ENCODE measurements at places on chromosomes 2 and 18.
A peak's percentile ranks its signal among the peaks of the same experiment; 100 is the strongest.

DNA sequence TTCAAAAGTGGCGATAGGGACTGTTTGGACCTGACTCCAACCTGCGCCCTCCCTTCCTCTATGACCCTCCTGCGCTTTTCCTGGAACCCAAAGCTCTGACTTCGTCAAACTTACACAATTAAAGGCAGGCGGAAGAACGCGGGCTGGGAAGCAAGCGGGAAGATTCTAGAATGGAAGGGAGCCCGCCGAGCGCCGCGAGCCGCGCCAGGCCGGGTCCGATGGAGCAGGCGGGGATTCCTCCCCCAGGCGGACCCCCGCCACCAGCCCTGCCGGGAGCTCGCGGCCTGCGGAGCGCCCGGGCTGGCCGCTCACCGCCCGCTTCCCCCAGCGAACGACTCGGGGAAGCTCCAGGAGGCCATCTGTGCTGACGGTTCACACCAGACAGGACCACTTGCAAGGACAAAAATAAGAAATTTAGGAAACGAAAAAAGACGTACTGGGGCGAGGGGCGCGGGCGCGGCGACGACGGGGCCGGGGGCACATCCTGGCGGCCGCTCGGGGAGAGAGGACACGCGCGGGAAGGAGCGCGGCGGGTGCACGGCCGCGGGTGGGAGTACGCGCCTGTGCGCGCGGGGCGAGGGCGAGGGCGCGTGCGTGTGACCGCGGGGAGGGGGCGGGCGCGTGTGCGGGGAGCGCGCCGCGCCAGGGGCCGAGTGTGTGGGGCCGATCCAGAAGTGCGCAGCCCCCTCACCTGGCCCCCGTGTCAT lies 1.1 kb upstream of the SALL3 start:
- DNase-seq, result no peak

DNA sequence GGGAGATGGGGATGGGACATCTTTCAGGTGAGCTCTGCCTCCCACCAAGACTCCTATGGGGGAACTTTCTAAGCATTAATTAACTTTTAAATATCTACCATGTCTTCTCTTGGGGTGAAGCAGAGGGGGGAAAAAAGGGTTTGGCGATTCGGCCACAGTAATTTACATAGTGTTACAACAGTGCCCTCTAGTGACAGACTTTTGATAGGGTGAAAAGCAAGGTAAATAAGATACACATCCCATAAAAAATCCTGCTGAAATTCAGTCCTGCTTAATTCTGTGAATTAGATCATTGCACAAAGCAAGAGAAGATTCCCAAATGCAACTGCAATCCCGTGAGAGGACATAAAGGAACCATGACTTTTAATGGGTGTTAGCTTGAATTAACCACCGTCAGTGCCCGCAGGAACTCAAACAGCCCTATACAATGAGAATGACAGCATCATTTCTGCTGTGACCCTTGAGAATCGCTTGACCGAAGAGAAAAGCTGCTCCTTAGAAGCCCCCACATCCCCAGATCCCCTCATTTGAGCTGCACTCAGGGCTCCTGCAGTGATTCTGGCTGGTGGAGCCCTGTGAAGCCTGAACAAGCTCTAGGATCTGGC lies 32.8 kb downstream of the FAM124B start:
- no peak for DNase-seq

DNA sequence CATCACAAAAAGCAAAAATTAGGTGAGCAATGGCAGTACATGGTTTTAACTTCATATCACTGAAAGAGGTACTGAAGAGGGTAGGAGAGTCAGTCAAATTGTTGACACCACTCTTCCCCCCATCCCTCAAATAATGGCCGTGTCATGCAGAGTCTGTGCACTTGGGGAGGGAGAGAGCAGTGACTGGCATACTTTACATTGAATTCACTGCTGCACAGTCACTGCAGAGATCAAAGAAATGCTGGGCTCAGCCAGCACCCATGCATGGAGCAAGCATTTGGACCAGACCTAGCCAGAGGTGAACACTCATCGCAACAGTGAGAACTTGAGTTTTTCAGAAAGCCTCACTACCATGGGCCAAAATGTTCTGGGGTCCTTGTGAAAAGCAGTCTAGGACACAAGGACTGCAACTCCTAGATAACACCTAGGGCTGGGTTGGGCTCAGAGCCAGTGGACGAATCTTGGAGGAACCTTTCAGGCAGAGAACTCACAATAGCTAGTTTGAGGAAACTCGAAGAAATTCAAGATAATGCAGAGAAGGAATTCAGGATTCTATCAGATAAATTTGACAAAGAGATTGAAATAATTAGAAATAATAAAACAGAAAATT lies 112.9 kb downstream of the NR4A2 start:
- no peak for DNase-seq

DNA sequence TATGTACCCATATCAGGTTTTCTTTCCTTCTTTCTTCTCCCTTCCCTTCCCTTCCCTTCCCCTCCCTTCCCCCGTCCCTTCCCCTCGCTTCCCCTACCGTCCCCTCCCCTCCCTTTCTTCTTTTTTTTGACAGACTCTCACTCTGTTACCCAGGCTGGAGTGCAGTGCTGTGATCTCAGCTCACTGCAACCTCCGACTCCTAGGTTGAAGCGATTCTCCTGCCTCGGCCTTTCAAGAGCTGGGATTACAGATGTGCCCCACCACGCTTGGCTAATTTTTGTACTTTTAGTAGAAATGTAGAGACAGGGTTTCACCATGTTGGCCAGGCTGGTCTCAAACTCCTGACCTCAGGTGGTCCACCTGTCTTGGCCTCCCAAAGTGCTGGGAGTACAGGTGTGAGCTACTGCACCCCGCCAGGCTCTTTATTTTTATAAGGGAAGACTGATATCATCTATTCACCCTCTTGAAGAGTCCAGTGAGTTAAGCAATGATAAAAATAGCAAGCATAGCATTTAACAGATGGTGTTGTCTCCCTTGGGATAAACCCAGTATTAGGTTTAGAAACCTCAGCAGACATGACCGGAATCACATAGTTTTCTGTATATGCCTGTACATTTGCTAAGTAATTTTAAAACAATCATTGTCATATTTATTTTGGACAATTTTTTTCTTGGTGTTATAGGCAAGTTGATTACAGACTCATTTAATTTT lies 888.4 kb downstream of the TRIB2 start:
- DNase-seq, result no peak

DNA sequence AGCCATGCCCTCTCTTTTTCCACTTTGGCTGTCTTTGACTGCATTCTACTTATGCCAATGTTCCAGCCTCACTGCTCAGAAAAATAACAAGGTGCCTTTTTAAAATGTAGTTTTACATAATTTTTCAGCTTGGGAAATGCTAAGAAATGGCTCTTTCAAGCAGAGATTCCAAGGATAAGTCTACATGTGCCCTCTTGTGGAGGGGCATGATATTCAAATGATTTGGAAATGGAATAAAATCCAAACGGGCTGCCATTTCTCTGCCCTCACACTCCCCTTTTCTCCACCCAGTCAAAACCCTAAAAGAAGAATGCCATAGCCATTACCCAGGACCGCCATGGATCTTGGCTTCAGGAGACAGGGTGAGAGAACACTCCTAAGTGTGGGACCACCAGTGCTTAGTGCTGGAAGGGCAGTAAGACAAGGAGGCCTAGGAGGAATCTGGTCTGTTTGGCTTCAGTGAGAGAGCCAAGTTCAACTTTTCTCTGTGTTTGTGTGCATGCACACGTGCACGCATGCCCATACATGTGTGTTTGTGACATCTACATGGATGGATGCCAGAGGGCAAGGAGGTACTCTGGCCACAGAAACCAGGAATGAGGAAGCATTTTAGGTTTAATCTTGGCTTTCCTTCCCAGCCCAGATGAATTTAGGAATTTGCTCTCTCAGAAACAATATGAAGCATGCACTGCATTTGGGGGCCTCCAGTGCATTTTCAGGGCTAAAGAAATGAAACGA lies 174.0 kb upstream of the SLC14A2 start:
- no peak for DNase-seq

- DNase-seq, result no peak
These were observed 631.8 kb upstream of the RAB6C start for GRCh38 chr2:129347486-129348217.

DNA sequence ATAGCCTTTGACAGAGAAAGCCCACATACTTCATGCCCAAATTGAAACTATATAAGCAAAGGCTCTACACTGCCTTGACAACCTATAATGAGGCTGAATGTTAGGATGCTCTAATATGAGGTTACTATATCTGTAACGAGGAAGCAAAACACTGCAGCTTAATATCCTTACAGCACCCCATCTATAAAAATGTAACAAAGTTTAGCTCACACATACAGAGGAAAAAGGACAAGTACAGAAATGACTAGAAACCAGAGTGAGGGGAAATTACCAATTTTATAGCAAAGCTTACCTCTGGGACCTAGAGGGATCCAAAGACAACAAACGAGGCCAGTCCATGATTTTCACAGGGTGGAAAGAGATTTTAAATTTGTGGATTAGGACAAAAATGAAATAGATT lies 138.5 kb downstream of the COL4A4 start:
- no peak for DNase-seq

- no peak for DNase-seq
These were observed 1579.5 kb downstream of the LRP1B start for GRCh38 chr2:140551287-140551686.

GRCh38 chr18:22043837-22044236 lies 125.6 kb upstream of the GATA6 start:
- no peak for DNase-seq

DNA sequence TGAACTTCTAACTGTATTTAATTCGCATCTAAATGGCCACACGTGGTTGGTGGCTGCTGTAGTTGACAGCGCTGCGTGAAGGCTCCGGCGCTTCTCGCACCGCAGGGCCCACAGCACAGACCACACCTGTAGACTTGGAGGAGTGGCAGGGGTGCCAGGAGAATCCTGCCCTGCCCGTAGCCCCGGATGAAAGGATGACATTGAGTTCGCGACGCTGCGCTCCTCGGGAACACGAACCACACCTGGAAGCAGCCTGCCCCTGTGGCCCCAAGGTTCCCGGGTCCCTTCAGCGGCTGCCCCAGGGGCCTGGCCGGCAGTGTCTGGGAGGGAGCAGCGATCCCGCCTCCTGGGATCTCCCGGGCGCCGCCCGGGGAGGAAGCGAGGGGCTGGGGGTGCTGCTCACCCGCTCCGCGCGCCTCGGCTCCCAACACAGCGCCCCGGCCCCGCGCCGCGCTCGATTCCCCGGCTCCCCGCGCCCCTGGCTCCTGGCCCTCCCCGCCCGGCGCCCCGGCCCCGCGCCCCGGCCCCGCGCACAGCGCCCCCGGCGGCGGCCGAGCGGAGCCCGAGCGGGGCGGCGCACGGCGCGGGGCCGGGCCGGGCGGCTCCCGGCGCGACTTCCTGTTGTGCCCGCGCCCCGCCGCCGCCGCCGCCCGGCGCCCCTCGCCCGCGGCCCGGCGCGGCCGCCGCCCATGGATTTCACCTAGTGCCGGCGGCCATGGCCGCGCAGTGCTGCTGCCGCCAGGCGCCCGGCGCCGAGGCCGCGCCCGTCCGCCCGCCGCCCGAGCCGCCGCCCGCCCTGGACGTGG lies at the start of gene RNPEPL1:
TSS of gene RNPEPL1 (plus strand) at position 613 of the 806 bp plus-strand sequence. CDS start at position 716, 103 bp downstream.
- DNase-seq, result peak; percentile 57

DNA sequence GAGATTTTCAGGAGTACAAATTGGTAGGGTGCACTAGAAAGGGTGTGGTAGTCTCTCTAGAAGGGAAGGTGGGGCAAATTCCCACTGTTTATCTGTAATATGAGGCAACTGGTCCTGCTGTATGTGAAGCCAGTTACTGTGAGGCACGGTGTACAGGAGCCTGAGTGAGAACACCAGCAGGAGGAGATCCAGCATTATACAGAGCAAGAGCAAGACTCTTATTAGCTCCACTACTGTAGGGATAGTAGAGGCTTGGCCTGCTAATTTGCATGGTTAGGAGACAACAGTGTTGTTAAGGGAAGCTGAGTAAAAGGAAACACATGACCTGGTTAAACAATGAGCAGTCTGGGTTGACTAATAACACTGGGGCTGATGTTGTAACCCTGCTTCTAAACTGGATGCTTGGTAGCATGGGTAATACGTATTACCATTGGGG lies 76.3 kb upstream of the WDSUB1 start:
- no peak for DNase-seq

GRCh38 chr2:240419271-240419670 lies 16.2 kb upstream of the GPC1 start:
- DNase-seq, result no peak

DNA sequence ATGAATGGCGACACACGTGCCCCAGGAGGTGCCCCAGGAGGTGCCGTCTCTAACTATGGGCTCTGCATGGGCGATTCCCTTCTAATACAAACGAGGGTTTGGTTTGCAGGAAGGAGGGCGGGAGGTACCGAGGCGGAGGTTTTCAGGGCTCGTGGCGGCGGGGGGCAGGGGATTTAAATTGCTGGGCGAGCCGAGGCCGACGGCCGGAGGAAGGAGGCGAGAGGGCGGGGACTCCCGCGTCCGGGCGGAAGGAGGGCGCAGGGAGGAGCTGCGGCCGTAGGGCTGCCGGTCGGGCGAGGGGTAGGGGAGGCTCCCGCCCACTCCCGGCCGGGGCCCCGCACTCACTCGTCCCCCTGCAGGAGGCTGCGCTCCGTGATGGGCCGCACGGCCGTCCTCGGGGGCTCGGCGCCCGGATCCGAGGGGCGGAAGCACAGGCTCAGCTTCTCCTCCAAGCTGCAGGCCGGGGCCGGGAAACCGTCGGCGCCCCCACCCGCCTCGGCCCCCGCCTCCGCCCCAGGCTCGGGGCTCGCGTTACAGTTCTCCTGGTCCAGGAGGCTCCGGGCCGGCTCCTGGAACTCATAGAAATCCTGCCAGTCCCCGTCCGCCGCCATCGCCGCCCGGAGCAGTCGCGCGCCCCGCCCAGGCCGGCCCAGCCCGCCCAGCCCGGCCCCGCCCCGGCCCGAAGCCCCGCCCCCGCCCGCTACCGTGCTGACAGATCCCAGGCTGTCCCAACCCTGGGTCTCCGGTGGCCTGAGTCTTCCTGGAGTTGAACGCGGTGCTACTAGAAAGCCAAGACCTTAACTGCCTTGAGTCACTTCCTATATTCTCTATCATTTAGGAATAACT lies at the start of gene FEZ2:
TSS of gene FEZ2 (minus strand) at position 637 of the 846 bp plus-strand sequence. CDS start at position 611, 26 bp downstream.
- peak; percentile 84 for DNase-seq

DNA sequence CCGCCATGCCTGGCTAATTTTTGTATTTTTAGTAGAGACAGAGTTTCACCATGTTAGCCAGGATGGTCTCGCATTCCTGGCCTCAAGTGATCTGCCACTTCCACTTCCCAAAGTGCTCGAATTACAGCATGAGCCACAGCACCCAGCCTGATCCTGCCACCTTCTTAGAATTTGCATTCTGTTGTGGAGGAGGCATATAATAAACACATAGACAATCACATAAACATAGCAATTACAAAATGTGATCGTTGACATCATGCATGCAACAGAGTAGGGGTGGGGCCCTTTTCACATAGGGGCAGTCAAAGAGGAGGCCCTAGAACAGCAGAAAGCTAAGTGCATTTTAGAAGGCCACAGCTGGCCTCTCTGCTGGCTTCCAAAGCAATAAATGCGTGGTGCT lies 39.9 kb upstream of the TSPYL6 start:
- DNase-seq, result no peak
